ENCODE measurements at places on chromosomes 11 and 22.

- no peak for DNase-seq
These were observed 2.0 kb downstream of the GTF2H1 start for GRCh38 chr11:18324381-18324780.

- no peak for DNase-seq
These were observed 1.7 kb downstream of the ANKRD13D start for GRCh38 chr11:67290801-67291200.

DNA sequence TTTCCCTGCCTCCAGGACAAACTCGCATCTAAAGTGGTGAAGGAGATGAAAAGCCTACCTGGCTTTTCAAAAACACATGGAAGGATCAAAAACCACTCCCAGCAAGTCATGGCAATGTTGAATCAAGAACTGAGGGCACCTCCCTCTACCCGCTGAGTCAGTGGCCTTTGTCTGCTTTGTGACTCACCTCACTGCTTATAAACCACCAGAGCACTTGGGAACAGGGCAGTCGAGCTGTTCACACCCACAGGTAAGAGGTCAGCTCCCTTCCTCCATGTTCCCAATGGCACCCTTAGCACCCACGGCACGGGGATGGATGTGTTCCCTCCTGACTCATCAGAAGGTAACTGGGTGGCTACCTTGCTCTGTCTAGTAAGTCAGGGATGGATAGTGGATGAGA is 21.7 kb downstream of the TENM4 start:
- DNase-seq: no peak

DNA sequence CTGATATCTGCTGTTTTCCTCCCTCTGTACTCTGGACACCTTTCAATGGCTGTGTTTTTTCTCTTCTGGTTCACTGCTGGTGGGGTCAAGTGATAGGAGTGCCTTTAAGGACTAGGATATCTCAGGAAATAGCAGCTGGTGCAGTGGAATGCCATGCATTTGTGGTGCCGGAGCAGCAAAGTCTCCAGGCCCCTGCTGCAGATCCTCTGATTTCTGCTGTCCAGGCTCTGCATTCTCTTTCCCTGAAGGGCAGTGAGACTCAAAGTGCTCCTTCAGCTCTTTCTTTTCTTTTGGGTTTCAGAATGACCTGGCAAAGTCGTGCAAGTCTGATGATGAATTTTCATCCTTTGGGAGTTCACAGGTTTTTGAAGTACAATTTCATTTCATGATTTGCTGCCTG is 774.3 kb downstream of the FAM181B start:
- no peak for DNase-seq

DNA sequence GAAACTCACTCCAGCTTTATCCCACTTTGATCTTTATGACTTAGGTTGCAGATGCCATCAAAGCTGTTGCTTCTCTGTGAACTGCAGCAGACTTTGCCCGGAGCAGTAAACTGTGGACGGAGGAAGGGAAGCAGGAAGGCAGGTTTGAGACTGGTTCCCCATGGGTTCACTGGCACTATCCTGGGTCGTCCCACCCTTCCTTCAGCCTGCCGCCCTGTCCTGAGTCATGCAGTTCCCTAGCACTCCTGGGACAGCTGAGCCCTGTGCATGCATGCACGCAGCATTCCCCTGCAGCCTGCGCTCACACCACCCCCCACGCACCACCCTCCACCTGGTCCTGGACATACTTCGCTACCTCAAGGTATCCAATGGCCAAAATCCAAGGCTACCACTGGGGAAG is 23.5 kb upstream of the P2RY2 start:
- no peak for DNase-seq

DNA sequence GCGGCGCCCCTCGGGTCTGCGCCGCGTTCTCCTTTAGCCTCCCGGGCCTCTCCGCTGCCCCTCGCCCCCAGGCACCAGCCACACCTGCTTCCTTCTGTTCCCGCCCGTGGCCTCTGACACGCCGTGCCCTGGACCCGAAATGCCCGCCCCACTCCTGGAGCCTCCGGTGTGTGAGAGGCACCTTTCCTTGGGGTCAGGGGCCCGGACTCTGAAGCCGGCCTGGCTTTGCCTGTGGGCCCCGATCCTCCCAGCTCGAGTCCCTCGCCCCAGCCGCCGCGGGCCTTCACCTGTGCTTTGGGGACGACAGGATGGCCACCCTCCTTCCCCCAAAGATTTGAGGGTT is 661 bp upstream of the CDPF1 start:
- DNase-seq: no peak

GRCh38 chr11:61791737-61792309 is 576 bp downstream of the TMEM258 start:
- DNase-seq: no peak

GRCh38 chr22:44014241-44014640 is 9.9 kb upstream of the PARVB start:
- no peak for DNase-seq

GRCh38 chr11:123594188-123594901 is 60.1 kb downstream of the SCN3B start:
- DNase-seq: no peak

GRCh38 chr11:111347002-111347722 is 31.9 kb downstream of the POU2AF1 start:
- no peak for DNase-seq

DNA sequence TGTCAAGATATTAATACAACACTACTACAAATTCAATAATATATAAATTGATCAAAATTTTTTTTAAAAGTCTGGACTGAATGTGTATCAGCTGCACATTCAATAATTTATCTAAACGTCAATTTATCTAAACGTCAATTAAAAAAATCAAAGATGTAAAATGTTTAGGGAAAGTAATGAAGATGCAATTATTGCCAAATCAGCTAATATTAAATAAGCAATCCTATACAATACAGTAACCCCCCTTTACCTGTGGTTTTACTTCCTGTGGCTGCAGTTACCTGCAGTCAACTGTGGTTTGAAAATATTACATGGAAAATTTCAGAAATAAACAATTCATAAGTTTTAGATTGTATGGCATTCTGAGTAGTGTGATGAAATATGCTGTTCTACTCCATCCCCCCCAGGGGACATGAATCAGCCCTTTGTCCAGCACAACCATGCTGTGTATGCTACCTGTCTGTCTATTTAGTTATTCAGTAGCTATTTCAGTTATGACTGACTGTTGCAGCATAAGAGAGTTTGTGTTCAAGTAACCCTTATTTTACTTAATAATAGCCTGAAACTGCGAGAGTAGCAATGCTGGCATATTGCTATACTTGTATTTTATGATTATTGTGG is 72.2 kb downstream of the CWF19L2 start:
- no peak for DNase-seq

DNA sequence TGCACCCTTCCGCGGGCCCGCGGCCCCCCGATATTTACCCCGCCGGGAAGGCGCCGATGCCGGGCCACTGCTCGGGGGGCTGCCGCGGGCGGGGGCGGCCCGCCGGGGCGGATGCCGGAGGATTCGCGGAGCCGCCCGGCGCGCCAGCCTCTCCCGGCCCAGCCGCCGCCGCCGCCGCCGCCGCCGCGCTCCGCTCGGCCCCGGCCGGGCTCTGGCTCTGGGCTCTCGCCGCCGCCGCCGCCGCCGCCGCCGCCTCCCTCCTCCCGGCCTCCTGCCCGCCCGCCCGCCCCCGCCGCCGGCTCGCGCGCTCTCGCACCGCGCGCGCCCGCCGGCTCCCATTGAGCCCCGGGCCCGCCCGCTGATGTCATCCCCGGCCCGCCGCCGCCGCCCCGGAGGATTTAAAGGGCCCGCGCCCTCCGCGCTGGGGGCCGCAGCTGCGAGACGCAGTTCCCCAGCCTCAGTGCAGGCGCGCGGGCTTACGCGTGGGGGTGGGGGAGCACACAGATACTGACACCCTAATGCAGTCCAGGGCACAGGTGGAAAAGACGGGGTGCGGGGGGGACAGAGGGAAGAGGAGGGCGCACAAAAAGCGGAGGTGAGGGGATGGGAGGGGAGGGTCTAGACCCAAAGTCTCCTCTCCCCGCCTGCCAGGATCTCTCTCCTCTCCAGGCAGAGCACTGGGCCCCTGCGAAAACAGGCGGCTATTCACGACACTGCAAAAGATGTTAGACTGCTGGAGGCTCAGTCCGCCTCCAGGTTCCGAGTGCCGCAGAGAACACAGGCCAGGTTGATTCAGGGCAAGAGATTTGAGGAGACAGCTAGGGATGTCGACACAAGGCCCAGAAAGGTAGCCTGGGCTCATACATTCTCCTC is at the start of gene CSNK1E:
CSNK1E (minus strand) TSS at position 312 of the 873 bp plus-strand sequence. CDS start 3,276 bp downstream, outside the sequence.
- peak; percentile 68 for DNase-seq

DNA sequence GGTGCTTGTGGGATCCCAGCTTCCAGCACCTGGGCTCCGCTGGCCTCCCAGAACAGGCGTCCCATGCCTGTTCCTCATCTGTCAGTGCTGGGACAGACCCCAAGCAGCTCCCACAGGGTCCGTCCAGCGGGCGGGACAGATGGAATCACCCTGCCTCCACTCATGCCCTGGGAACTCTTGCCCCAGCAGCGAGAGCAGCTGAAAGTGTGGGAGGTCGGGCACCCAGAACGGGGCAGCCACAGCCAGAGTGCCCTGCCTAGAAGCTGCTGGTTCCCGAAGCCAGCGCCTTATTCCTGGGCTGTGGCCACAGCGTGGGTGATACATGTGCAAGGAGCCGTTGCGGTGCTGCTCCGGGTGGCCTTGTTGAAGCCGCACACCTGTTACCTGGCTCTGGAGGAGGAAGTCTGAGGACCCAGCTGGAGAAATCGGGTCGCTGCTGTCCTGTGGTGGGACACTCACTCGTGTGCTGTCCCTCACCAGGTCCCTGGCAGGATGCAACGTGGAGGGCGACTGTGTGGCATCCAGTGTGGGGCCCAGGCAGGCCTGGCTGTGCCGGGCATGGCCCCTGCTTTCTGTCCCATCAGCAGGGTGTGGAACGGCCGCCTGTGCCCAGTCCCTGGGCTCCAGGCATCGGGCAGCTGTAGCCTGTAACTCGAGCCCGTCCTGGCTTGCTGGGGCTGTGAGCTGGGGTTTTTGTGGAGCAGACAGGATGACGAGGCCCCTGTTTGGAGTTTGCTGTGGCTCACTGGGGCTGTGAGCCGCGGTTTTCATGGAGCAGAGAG is 16.2 kb downstream of the GRAMD4 start:
- DNase-seq: no peak

DNA sequence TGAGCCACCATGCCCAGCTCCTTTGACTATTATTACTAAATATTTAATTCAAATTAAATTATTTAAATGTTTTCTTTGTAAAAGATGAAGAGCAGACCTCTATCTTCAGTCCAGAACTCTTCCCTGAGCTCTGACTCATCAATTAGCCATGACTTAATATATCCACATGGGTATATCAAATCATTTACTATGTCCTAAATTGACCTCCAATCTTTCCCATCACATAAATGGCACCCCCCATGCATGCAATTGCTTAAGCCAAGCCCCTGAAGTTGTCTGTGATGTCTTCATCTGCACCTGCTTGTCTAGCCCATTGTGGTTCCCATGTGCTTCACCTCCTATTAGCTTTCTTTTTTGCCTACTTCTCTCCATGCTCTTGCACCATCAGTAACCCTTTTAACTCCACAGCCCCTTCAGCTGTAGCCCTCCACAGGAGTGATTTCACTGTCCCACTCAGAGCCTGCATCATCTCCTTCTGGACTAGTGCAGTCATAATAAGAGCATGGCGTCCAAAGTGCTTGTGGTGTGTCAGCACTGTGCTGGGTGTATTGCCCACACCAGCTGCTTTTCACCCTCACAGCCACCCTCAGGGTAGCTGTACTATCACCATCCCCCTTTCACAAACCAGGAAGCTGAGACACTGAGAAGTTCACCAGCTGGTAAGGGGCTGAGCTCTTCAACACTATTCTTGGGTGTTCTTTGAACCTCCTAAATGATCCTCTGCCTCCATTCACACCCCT is 11.8 kb upstream of the THY1 start:
- no peak for DNase-seq

DNA sequence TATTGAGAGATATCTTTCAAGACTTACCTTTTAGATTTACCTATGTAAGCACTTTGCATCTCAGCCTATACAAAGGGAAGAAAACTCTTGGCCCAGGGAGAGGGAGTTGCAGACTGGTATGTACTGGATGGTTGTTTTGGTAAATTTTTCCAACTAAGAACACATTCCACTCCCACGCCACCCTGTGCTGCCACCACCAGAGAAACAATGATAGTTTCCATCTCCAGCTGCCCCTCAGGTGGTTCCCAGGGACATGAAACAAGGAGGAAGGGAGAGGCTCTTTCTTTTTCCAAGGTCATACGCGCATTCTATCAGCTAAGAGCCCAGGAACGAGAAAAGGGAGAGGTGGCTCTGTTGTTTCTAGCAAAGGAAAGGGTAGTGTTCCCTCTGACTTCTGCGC is 34.4 kb downstream of the CCDC34 start:
- DNase-seq: no peak

- DNase-seq: no peak
These were observed 953.4 kb downstream of the DLG2 start for GRCh38 chr11:84673753-84674152.

DNA sequence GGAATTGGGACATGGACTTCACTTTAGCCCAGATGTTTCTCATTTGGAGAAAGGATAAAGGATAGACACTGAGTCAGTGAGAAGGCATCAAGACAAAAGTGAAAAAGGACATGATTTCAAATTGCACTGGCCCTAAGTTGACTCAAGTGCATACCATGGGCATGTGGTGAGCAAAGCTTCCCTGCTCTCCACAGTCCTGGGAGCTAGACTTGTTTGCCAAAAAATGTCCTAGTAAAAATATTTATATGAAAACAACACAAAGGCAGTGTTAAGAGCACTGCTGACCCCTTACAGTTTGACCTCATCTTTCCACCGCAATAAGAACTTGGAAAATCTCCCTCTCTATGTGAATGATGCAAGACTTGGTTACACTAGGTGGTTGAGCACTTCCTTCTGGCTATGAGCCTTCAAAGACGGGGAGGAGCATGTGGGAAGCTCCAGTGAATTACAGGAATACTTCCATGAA is 46.5 kb upstream of the FIBIN start:
- DNase-seq: no peak

DNA sequence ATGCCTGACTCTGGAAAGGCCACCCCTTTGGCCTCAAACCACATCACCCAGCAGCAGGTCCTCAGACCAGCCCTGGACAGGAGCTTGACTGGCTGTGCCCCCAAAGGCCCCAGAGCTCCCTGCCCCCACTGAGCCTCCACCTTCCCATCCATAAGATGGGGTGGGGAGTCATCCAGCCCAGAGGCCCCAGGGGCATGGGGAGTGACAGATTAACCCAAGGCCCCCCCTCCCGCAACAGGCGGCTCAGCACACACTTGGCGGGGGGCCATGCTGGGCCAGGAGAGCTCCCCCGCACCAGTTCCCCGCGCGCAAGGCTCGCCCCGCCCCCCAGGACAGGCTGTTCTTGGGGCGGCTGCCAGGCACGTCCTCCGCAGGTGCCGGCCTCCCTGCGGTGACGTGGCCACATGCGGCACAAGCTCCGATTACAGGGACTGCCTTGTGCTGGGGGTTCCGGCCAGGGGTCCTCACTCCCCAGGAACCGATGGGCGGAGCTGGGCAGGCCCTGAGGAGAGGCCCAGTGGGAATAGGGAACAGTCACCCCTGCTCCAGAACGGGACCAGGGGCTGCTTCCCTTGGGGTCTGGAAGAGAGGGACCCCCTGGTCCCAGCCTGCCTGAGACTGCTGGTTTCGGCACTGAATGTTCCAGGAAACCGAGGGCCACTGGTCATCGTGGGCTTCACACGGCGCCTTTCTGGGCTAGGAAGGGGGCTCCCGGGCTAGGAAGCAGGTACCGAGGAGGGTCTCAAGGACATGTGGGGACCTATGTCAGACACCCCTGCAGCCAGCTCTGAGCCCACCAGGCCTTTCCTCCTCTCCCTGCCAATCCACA is 5.1 kb upstream of the CDKN1C start:
- no peak for DNase-seq
